ENCODE measurements at places on chromosomes 6 and 20.

GRCh38 chr20:23257848-23258746, 92.5 kb upstream of the NXT1 start:
- DNase-seq: peak; percentile 43

GRCh38 chr6:87396595-87397392, 11.0 kb upstream of the CFAP206 start:
- peak; percentile 86 for DNase-seq

DNA sequence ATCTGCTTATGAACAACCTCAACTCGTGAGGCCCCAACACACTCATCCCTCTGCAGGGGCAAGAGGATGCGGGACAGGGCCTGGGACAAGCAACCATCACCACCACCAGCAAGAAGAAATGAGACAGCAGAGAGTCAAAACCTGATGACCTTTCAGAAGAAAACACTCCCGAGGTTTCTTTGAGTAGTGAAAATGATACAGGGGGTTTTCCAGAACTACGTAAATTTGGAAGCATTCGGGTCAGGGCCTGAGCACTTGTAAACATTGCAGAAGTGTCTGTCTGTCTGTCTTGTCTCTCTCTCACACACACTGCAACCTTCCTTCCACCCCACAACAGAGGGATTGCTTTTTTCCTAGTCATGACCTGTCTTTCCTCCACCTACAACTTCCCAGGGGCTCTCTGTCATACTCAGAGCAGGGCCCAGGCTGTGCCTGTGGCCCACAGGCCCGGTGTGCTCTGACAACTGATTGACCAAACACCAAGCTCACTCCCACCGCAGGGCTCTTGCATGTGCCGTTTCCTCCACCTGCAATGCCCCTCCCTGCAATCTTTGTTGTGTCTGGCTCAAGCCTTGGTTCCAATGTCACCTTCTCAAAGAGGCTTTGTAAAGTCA, 90.9 kb downstream of the BMP7 start:
- DNase-seq: no peak

GRCh38 chr6:26300828-26301227, 64.2 kb upstream of the BTN3A2 start:
- no peak for DNase-seq

- no peak for DNase-seq
Observed at GRCh38 chr6:132412656-132413498, 11.6 kb upstream of the MOXD1 start.

DNA sequence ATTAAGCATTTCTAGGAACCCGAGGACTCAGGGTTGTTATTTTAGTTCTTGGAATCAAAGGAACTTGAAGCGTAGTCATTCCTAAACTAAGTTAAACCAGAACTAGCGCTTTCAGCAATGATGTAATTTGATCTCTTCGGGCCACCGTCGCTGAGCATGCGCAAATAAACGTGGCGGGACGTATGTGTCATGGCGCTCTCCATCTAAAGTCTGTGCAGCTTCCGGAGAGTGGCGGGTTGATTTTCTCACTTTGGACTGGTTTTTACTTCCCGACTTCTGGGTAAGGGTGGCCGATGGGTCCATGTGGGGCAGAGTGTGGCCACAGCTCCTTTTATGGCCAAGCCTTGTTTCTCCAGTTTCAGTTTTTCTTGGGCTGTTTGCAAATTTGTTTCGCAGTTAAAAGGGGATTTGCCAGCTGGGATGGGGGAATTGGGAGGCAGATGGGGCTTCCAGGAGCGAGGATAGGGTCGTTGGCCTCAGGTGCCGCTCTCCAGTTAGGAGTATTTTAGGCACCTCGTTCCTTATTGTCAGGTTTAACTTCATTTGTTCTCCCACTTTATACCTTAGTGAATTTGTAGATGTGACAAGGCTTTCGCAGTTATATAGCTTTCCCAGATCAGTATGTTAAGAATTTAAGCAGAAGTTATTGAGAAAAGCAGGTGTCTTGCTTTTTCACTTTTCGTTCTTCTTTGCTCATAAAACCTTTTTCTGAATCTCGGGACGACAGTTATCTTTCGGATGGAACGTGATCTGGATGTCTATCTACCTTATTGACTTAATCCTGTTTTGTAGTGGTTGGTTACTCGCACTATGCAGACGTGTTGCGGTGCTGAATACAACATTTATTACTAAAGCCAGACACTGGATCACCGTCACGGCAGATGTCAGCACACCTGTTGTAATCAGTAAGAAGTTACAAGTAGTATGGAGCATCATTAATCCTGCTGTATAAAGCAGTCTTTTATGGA, at the start of gene CDKAL1:
TSS of gene CDKAL1 (plus strand) at position 163 of the 968 bp plus-strand sequence. CDS start 11,894 bp downstream, outside the sequence.
- peak; percentile 84 for DNase-seq

GRCh38 chr6:83613378-83613777, 95.5 kb downstream of the SNAP91 start:
- DNase-seq: no peak

GRCh38 chr6:111997853-111998208, 56.1 kb upstream of the CCN6 start:
- no peak for DNase-seq

DNA sequence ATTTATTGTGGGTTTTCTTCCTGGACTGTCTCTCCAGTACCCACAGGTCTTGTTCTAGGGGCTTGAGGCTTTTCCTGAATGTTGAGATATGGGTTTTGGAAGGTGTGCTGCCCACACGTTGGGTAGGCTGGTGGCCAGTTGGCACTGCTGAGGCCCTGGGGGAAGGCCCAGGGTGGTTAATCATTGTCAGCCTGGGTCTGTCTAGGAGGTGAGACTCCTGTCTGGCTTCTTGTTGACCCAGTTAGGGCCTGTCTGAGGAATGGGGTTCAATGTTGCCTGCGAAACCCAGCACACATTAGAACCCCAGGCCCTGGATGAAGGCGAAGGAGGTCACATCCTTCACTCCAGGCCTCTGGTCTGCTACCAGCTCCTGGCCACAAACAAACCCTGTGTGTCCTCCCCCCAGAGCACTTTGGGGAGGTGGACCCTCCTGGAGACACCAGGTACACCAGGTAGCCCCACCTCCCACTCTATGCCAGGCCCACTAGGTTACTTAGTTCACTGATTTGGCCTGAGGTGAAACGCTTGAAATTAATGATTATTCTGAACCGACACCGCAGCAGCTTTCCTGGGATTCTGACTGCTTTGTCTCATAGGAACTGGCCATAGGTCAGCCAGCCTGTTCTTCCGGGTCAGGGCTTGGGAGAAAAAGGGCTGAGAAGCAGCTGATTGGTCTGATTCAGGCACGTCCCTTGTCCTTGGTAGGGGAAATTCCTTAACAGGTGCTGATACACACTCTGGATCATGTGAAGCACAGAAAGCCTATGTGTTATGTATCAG, 15.2 kb downstream of the DNMT3B start:
- DNase-seq: no peak

DNA sequence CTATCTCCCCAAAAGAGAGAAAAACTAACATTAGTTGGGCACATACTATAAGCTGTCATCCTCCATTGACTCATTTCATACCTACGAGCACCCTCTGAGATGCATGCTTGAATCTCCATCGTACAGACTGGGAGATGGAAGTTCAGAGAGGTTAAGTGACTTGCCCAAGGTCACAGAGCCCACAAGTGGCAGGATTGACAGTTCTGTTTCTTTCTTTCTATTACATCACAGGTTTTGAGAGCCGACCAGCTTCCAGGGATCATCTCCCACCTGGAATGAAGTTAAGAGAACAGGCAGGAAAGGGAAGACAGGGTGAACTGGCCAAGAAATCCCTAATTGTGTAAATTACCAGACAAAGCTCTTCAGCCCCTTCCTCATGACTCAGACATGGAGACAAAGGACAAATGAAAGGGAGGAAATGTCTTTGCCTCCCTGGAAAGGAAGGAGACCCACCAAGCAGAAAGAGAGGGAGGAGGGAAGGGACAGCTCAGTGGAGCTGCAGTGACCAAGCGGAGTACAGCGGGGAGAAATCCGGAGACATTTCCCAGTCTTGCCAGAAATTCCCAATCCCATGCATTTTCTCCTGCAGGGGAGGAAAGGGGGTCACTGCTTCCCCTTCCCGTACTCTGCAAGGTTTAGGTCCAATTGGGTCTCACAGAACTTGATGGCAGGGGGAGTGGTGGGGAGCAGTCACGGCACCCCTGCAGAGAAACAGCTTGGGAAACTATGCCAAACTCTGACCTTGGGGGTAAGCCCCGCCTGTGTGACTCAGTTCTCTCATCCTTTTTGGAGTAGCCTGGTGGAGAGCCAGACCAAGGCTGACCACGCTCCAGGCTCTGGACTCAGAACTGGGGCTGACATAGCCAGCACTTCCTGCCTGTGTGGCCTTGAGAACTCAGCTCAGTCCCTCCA, 154.3 kb downstream of the ANKRD60 start:
- DNase-seq: no peak

DNA sequence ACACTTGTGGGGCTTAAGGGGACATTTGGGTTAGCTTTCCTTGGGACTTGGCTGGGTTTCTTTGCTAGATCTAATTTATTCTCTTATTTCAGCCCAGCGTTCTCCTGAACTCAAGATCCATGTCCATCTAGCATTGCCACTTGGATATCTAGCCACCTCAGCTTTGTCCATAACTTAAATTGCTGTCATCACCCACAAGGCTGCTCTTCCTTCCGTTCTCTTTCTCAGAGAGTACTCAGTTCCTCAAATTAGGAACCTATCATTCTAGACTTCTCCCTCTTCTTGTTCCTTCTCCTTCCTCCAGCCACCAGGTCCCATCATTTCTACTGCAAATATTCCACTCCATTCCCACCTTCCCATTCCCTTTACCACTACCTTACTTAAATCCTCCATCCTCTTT, 4.3 kb downstream of the SMIM26 start:
- DNase-seq: no peak

DNA sequence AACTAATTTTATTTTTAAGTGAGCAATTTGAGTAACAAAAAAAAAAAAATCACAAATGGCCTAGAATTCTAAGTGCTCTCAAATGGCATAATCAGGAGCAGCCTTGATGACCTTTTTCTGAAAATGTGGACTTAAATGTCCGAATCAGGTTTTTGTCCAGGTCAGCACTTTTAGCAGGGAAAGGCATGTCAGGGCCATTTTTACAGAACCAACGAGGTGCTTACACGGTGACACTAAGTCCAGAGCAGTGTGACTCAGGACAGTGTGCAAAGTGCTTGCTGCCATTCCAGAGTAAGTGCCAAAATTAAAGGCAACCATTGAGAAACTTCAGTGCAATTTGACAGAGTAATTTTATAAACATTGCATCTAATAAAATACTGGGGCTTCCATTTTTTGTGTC, 127.8 kb downstream of the KIF16B start:
- DNase-seq: no peak

GRCh38 chr6:39684790-39685488, 40.3 kb downstream of the KIF6 start:
- DNase-seq: no peak

GRCh38 chr6:131976545-131977061, 25.4 kb upstream of the CCN2 start:
- no peak for DNase-seq

- peak; percentile 82 for DNase-seq
Observed at GRCh38 chr6:36697481-36697903, at the start of gene RAB44. Gene RAB44, plus strand, starts transcription at chr6:36697826. Its CDS starts 6,410 bp downstream, at chr6:36704236.

DNA sequence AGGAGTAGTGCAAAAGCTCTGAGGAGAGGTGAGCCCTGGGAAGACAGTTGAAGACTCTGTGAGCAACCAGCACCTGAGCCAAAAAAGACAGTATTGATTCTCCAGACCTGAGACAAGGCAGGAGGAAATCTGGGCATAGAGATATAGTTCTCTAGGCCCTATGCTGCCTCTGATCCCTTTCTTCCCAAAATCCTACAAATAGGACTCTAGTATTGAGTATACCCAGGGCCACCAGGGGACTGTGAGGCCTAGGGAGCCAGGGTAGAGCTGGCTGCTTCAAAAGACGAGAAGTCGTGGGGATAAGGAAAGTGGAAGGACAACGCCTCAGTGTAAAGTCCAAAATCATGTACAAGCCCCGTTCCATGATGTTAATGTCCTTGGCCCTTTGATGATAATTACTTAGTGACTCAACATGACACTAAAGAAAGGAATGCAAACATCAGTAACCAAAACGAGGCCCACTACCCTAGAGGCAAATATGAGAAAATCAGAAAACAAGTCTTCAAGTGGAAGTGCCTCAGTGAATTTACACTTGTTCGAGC, 197.3 kb upstream of the PROKR2 start:
- DNase-seq: no peak

DNA sequence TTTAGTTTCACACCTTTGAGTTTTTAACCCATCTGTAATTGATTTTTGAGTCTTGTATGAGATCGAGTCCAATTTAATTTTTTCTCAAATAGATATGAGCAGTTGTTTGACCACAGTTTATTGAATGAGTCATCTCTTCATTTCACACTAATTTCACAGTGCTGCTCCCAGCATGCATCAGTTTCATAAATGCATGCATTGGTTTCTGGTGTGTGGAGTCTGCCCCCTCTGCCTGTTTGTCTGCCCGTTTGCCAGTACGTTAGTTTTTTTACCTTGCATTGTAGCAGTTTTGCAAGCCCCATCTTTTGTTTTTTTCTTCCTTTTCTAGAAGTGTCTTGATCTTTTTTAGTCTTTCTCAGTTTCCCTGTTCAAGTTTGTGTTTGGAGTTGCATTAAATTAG, 11.9 kb downstream of the SLX4IP start:
- peak; percentile 84 for DNase-seq

DNA sequence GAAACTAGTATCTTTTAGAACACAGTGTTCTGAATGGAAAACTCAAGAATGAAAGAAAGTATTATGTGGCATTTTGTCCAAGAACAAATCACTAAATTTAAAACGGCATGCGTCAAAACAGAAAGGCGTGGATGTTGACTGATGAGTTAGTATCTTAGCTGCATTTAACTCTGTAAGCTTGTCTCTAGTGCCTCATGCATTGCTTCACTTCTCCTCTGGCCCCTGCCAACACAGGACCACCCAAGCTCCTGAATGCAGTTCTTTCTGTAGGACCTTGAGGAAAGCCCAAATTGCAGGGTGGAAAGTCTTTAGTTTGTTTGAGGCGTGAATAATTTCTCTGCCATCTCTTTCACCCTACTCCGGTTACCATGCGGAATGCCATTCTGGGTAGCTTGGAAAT, 632.2 kb downstream of the COL12A1 start:
- no peak for DNase-seq

GRCh38 chr6:76466286-76466685, 393.8 kb upstream of the IMPG1 start:
- DNase-seq: no peak

DNA sequence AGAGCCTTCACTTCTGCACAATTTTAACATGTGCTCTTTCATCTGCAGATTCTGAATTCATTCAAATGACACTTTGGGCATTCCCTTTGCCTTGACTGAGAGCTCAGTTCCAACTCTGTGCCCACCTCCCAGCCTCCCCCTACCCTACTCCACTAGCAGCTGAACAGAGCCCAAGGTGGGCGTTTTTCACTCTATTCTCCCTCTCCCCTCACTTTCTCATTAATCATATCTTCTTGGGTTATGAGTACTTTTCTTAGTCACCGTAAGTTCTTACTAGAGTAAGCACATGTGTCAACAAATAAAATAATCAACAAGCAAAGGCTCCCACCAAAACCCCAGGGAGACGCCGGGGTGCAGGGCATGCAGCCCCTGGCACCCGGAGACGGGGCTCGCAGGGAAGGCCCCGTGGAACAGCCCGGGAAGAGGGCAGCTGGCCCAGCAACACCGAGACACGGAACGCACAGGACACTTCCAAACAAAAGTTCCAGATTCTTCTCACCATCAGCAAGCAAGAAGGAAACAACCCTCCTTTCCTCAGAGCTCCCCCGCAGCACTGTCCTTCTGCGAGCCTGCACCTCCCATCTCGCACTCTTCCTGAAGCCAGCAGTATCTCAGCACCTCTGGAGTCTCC, 34.1 kb downstream of the TAF4 start:
- no peak for DNase-seq

Measured in HL-60 (cell line).